ENCODE measurements at places on chromosomes 12 and 14. TPM values are rescaled to one million over a fixed set of nuclear protein-coding genes. Genes with fewer than 3 reads are reported as not detected.

DNA sequence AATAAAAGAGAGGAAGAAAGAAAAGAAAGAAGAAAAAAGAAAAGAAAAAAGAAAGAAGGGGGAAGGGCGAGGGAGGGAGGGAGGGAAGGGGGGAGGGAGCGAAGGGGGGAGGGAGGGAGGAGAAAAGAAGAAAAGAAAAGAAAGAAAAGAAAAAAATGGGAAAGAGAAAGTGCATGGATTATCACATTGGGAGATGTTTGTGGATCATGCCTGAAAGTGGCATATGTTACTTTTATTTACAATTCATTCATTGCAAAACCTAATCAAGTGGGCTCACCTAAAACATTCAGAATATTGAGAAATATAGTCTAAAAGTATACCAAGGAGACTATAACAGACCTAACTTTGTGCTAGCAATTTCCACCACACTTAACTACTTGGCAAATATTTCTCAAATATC, 246.9 kb upstream of the SYT1 start:
- DNase-seq = no peak

The GDF3 gene
- total RNA-seq = not detected

GRCh38 chr12:128814411-128815261, 9.1 kb downstream of the SLC15A4 start:
- DNase-seq = peak; percentile 66

DNA sequence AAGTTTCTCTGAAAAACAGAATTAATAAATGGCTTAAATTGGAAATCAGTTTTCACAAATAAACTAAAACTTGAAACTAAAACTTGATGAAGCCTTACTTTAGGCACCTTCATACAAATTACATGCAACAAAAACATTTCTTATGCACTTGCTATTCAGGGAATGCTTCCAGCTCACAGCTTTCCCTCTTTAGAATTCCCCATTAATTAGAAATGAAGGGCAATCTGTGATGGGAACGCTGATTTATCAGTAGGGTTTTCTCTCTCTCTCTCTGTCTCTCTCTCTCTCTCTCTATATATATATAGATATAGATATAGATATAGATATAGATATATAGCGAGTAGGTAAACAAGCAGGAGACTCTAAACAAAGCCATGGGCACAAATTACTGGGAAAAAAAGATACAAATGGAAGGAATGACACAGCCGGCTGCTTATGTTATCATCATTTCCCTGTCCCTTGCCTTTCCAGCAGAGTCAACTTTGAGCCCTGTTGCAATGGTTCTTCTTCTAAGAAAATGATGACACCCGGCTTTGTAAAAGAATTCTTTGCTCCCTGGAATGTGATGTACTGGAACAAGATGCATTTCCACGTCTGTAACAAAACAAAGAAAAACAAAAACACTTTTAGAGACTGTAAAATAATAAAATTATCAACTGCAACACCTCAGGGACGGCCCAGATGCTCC, 1121.6 kb upstream of the TMEM132C start:
- DNase-seq = no peak

- no peak for DNase-seq
These were observed 42.2 kb downstream of the TPCN1 start for GRCh38 chr12:113263431-113263963.

The KRT74 gene
- total RNA-seq = 0.38 TPM

DNA sequence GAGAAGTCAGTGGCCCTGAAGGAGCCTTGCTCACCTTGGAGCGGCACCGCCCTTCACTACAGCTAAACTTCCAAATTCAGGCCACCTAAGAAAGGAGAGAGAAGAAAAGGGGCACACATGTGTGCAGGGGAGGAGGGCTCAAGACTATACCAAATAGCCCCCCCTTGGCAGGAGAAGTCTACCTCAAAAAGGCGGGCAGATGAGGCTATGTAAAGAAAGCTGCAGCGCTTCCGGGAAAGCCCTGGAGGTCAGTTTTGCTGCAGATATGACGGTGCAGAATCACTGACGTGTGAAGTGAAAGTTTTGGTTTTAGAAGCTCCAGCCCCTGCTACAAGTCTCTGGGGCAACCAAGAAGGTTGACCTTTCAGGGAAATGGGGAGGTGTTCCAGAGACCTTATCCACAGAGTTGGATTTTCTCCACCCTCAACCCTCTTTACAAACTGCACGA, 48.2 kb upstream of the PNMA1 start:
- no peak for DNase-seq

DNA sequence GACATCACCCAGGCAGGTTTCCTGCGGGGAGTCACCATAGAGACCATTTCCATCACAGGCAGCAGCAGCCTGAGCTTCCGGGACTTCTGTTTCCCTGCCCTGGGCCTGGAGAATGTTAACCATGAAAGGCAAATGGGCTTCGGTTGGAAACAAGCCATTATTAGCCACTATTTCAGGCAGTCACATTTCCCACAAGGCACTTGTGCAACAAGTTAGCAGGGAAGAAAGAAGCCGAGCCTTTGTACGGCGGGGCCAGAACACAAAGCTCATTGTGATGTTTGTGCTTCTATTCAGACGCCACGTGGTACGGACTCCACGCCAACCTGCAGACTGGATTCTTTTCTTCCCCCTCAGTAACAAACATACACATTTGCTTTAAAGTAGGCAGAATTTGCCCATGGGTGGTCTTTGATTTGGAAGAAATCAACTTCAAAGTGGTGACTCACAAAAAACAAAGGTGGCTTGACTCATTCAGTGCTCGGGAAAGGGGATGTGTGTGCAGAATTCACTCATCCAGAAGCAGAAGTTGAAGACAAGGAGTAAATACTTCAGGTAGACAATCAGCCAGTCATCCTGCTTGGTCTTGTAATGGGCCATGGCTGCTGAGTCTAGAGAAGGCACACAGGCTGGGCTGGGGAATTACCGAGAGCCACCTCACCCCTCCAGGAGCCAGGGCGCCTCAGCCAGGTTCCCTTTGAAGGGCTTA, 154.2 kb upstream of the PRMT8 start:
- DNase-seq = no peak

- no peak for DNase-seq
These were observed 440.8 kb downstream of the EGLN3 start for GRCh38 chr14:33510063-33510481.

DNA sequence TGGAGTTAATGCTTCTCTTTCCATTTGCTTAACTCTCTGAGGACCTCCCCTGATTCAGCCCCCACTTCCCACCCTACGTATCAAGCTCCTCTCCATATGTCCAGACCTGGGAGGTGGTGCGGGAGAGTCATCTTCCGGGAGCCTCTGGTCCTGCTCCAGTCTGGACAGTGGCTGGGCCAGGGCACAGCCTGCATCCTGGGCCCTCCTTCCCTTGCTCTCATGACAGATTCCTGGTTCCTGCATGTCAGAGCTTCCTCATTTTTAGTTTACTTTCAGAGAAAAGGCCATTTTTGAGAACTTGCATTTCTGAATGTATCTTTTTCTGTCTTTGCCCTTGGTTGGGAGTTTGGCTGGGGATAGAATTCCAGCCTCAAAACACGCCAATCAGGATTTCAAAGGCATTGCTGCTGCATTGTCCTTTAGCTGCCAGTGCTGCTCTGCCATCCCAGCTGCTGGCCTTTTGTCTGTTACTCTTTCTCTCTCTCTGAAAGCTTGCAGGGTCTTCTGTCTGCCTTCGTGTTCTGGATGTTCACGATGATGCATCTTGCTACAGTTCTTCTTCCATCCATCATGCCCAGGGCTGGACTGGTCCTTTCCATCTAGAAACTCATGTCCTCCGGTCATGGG, 54.7 kb downstream of the SLC6A12 start:
- no peak for DNase-seq

The CD163 gene
- total RNA-seq = 0.45 TPM

- DNase-seq = no peak
These were observed 447.5 kb downstream of the GXYLT1 start for GRCh38 chr12:41697161-41697560.

The LARP4 gene
- total RNA-seq = 25.1 TPM

The ANG gene
- total RNA-seq = 0.35 TPM

The LRRC10 gene
- not detected for total RNA-seq

DNA sequence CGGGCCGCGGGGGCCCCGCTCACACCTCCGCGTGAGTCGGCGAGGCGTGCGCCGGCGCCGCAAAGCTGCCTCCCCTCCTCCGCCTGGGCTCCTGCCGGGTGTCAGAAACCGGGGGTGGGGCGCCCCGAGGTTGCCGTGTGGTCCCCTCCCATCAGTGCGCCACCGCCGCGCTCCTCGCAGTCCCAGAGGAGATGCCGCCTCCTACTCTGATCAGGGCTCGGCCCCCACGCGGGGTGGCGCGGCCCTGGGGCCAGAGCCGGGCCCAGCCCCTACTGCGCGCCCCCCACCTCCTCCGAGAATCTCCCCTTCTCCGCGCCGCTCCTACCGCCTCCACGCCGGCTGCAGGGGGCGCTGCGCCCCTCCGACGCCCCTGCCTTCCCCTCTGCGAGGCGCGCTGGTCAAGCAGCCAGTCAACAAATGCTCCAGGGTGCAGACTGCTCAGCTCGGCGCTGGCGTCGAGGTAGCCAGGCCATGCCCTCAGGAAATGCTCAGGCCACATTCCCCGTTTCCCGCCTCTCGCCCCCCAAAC, 467 bp upstream of the JAG2 start:
- peak; percentile 40 for DNase-seq

DNA sequence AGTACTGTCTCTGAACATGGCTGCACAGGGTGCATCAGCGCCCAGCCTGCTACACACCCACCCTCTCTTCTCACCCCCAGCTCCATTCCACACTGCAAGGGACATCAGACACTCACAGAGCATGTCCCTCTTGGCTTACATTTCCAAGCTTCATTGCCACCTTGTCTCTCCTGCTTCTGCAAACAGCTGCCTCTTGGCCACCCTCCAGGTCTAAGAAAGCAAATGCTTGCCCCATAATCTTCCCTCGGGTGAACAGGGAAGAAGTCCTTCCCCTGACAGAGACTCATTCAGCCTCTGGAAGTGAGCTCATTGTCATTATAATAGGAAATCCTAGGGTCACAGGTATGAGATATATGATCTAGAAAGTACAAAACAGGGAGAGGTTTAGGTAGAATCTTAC, 505.2 kb downstream of the RMST start:
- no peak for DNase-seq

The GLS2 gene
- total RNA-seq = 1.6 TPM

- peak; percentile 52 for DNase-seq
These were observed 55.7 kb downstream of the VRK1 start for GRCh38 chr14:96852823-96853422.

DNA sequence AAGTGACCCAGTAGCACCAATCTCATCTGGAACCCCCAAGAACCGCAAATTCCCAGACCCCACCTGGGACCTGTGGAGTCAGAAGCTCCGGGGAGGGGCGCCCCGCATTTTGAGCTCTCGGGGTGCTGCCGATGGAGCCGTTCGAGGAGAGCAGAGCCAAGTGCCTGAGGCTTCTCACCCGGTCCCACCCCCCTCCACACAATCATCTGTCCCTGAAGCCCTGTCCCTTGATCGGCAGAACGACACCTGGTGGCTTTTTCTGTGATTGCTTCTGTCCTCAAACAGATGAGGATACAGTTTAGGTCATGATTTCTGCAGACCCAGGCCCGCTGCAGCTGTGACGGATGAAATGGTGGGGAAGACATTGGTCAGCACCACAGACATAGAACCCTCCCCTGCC, 74.7 kb downstream of the NOC4L start:
- no peak for DNase-seq

DNA sequence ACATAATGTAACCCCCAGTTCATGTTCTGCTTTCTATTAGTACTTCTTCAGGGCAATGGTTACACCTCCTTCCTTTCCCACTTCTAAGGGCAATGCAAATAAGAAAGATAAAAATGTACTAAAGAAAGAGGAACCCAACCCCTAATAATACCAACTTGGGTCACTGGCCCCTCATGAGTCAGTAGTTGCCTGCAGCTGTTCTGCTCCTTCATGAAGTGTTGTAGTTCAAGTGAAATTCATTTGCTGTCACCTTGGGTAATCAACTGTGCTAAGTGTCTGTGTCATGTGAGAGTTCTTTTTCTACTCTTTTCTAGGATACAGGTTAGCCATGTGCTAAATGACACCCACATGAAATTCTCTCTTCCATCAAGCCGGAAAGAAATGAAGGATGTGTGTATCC, 91.8 kb downstream of the PLXNC1 start:
- no peak for DNase-seq

The POTEG gene
- not detected for total RNA-seq

DNA sequence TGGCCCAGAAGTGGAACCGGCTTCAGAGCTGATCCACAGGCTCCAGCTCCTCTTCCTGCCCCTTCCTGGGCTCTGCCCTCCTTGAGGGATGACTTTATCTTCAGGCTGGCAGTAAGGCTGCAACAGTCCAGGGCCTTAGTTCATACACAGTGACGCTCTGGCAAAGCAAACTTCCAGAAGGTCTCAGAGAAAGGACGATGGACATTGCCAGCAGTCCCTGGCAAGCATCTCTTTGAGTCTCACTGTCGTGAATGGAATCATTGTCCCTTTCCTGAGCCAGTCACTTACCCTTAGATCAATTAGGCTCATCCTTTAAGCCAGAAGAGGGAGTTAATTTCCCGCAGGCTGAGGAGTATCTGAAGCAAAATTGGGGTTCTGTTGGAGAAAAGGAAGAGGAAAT, 8.6 kb downstream of the AK7 start:
- no peak for DNase-seq

GRCh38 chr12:32727237-32727636, 28.5 kb downstream of the YARS2 start:
- no peak for DNase-seq

DNA sequence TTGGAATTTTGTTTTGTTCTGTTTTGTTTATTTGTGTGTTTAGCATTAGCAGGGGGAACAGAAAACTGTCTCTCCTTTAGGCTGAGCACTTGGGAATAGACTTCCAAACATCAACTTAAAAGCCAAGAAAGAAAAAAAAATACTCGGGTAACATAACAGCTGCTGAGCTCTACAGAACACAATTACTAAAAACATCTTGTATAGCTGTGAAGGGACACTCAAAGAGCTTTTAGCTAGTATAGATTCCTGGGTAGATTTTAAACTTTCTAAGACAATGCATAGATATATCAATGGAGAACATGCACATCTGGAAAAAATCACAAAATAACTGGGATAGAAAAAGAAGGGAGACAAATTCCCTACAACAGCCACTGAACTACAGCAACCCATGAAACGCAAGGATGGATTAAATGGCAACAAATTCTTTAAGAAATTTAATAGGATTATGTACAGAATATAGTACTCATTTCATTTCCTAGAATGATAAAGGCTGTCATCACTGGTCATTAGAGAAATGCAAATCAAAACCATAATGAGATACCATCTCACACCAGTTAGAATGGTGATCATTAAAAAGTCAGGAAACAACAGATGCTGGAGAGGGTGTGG, 174.3 kb upstream of the KRR1 start:
- DNase-seq = no peak

- peak; percentile 74 for DNase-seq
These were observed at the start of gene LRP10 for GRCh38 chr14:22871224-22872032. Gene LRP10, plus strand, starts transcription at chr14:22871740. Its CDS starts 564 bp downstream, at chr14:22872304.

The CNTN1 gene
- not detected for total RNA-seq

GRCh38 chr12:118553856-118554504, 177.6 kb downstream of the SUDS3 start:
- no peak for DNase-seq

DNA sequence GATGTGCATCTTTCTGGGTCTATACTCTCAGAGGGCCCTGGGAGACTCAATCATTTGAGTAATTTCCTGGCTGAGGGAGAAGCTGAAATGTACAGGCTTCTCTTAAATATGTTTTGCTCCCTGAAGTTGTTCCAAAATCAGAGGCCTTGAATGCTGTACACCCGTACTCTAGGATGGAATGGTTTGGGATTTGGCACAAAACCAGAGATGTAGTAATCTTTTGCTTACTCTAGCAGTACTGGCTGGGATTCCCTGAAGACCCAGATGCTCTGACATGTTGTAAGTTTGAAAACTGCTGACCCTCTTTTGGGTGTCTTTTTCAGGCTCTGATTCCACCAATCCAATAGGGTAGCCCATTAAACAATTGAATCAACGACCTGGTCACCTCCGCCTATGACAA, 10.4 kb downstream of the ACACB start:
- no peak for DNase-seq

The GPR132 gene
- total RNA-seq = 26.7 TPM

Measured in natural killer cell (primary cell).